ENCODE measurements at places on chromosomes 3 and 15.

GRCh38 chr15:72782274-72783003, 1.1 kb downstream of the ADPGK start:
- DNase-seq = no peak

- DNase-seq = peak; percentile 60
Observed at GRCh38 chr3:112640276-112640929, 540 bp downstream of the CCDC80 start.

DNA sequence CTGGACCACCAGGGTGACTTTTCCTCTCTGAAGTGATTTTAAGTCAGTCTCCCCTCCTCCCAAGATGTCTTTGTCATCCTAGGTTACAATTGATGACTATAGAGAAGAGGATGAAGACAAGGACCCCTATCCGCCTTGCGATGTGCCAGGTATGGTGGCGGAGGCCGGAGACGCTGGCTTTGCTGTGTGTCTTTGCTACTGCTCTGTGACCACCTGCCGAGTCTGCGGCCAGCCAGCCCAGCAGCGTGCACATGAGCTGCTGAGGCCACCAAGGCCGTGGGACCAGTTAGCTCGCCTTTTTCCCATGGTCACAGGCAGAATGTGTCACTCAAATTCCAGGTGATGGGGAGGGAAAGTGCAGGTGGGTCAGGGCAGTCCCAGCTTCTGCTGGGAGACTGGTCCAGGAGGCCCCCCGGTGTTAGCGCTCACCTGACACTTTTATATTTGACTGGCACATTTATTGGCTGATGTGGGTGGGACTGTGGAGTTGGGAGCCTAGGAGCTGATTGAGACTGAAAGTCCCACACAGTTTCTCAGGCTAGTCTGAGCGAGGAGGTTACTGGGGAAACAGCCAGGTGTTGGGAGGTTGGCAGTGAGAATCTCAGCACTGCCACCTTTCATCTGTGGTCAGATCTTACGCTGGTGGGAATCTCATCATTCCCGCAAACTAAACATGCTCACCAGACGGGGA, 114.1 kb downstream of the CHDH start:
- no peak for DNase-seq

DNA sequence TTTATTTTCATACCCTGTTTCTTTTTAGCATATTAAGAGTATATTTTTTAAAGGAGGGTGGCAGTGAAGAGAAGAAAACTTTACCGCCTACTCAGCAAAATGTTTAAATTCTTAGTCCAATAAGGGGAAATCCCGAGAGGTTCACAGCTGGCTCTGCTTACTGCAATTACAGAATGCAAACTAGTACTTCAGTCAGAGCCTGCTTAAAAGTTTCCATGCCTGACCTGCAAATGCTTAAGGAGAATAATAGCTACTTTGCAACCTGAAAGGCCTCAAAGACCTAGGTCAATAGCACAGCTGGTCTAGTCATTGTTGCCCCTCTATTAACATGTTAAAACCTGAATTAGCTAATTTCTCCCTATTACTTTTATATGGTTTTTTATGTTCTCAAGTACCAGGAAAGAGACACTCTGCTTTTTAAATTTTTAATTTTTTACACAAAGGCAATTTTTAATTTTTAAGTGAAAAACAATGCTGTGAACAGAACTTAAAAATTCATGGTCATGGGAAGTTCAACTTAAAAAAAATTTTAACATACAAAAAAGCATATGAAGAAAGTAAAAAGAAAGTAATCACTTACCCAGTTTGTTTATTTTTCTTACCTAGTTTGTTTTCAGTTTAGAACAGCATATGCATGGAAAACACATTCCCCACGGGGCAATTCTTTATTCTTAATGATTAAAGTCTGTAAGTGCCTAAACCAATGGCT, 79.2 kb downstream of the P3H2 start:
- no peak for DNase-seq

GRCh38 chr15:58453931-58454793, 22.4 kb downstream of the LIPC start:
- no peak for DNase-seq

GRCh38 chr3:114660124-114660523, 366.3 kb downstream of the TIGIT start:
- peak; percentile 41 for DNase-seq

DNA sequence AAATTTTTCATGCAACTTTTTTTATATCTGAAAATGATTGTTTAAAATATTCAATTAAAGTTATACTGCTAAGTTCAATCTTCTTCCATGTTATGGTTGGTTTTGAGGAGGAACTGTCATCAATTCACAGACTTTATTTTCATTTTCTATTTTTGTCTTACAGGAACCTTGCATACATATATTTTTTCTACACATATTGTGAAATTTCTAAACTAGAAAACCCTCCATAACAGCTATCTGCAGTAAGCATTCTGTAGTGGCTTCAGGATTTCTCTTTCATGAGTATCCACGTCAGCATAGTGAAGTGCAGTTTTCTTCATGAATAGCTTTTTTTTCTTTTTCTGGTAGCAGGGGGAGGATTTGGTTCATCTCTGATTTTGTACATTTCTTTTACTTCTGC, 48.2 kb downstream of the ATR start:
- DNase-seq = no peak

- DNase-seq = no peak
Observed at GRCh38 chr3:69290430-69290829, 95.5 kb downstream of the FRMD4B start.

DNA sequence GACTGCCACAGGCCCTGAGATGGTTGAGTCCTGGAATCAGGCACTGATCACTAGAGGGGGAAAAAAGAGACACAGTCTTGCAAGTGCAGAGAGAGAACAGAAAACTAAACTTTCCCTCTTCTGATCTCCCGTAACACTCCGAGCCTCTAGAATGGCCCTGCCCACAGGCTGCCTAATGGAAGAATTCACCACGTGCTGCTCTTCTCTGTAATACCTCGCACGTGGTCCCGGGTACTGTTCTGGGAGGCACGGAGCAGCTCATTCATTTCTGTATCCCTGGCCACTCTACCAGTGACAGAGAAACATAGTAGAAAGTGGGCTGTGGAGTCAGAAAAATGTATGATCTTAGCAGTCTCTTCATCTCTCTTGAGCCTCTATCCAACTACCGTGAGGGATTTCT, 30.4 kb downstream of the VGLL4 start:
- no peak for DNase-seq

DNA sequence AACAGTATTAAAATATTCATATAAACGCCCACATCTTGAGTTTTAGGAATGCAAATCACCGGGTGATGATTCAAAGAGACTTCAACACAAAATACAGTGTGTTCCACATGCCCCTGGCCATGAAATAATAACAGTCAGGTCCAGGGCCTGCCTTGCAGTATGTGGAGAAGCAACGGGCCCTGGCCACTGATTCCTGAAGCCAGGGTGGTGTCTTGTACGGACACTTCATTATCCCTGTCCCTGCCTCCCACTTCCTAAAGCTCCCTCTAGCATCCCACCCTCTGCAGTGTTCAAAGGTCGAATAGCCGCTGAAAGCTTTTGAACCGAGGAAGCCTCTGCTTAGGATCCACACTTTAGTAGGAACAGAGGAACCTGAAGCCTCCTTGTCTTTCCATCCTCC, 50.4 kb upstream of the PCSK6 start:
- no peak for DNase-seq

- no peak for DNase-seq
Observed at GRCh38 chr3:141477224-141477623, 9.6 kb upstream of the RASA2 start.

- no peak for DNase-seq
Observed at GRCh38 chr3:19596408-19596807, 337.6 kb downstream of the EFHB start.

DNA sequence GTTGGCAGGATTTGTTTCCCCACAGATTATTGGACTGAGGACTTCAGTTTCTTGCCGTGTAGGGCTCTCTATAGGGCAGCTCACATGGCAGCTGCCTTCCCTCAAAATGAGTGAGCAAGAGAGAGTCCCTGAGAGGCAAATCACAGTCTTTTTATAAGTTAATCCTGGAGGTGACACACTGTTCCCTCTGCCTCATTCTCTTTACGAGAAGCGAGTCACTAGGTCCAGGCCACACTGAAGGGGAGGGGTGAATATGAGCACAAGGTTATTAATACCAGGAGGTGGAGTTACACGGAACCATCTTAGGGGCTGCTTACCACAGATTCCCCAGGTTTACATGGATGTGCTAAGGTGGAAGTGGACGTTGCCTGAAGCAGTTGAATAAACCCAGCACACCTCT, 77.0 kb downstream of the LPP start:
- peak; percentile 29 for DNase-seq

- DNase-seq = no peak
Observed at GRCh38 chr3:171485338-171485737, 25.1 kb upstream of the TNIK start.

DNA sequence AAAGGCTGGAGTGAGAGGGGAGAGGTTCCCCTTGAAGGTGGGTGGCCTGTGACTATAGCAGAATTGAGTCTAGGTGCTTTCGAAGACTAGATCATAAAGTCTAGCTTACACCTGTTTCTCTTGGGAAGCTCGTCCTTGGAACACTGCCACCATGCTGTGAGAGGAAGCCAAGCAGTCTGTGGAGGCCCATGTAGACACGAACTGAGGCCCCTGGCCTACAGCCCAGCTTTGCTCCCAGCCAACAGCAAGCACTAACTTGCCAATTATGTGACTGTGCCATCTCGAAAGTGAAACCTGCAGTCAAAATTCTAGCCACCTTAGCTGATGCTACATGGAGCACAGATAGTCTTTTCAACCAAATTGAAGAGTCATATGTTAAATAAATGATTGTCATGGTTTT, 190.5 kb upstream of the NECTIN3 start:
- DNase-seq = no peak

DNA sequence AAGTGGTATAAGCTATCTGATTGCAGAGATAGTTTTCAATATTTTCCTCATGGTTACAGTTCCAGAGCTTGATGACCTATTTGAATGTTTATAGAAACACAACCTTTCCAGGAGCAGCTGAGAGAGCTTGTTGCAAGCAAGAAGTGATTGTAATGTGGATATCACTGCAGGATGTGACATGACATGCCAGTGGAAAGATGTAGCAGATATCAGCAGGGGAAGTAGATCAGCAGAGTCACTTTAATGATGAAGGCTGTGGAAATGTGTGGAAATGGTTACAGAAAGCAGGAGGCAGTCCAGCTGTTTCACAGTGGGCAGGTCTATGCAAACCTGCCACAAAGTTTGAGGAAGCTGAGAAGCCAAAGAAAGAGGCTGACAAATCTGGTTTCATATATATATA, 21.0 kb downstream of the TMEM158 start:
- no peak for DNase-seq

DNA sequence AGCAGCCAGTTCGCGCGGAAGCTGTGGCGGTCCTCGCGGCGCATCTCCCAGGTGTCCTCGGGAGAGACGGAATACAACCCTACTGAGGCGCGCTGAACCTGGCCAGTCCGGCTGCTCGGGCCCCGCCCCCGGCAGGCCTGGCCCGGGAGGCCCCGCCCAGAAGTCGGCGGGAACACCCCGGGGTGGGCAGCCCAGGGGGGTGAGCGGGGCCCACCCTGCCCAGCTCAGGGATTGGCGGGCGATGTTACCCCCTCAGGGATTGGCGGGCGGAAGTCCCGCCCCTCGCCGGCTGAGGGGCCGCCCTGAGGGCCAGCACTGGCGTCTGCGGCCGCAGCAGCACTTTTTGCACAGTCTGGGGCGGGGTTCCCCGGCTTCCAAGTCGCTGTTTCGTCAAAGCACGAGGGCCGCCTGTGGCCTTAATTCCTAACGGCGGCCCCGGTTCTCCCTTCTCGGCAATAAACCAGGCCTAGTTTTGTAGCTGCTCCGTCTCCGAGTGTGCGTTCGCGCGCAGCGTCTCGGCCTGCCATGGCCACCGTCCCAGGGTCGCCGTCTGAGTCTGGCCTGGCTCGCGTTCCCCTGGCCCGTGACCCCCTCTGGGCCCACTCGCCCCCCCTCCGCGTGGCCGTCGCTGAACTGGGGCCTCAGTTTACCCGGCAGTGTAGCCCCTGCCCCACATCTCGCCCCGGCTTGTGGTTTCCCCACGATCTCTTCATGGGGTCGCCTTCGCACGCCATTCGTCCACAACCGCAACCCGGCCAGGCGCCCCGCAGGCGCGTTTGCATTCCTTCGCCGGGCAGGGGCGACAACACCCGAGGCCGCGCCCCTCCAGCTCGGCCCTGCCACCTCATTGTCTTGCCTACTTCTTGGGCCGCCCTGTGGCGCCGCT, 30.0 kb downstream of the NBEAL2 start:
- peak; percentile 65 for DNase-seq

GRCh38 chr15:94749811-94750617, 518.7 kb downstream of the MCTP2 start:
- no peak for DNase-seq

DNA sequence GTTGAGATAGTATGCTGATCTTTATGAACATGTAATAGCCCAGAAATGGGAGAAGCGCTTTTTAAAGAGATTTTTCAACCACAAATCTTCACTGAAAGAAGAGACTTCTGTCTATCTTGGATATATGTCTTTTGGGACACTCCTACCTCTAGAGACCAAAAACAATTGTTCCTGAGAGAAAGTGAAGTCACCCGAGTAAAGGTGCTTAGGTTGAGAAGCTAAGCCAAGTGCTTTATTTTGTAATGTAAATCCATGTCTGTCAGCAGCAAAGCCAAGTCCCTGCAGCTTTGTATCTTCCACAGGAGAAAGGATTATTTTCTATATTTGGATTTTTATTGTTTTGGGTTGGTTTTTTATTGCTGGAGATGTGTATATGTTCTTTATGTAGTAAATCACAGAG, 32.1 kb upstream of the B3GALNT1 start:
- no peak for DNase-seq

DNA sequence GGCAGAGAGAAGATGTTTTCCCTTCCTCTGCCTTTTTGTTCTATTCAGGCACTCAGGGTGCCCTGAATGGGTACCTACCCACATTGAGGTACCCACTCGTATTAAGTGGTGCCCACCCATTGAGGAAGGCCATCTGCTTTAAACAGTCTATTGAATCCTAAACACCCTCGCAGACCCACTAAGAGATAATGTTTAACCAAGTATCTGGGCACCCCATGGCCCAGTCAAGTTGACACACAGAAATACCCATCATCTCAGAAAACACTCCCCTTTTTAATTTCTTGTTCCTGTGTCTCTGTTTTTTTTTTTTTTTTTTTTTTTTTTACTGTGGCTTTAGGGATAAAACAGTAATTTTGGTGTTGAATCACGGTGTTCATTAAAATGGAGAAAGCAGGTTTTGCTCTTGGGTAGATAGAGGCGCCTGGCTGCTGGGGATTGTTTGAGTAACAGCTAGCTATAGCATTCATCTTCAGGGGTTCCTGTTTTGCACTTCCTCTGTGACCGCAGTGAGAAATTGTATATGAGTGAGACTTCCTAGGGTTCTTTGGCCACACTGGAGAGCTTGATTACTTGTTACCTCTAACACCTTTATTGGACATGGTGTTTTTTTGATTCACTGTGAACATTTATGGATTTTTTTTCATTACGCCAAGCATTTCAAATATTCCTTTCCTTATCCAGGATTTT, 259.1 kb downstream of the PTPRG start:
- no peak for DNase-seq

GRCh38 chr15:59399465-59400102, 26.9 kb upstream of the MYO1E start:
- no peak for DNase-seq

GRCh38 chr3:151082880-151083838, 2.3 kb upstream of the MED12L start:
- DNase-seq = no peak

- DNase-seq = no peak
Observed at GRCh38 chr15:57635300-57635909, 43.7 kb downstream of the MYZAP start.
